Mesendoderm (in vitro differentiated cells): ENCODE measurements at places on chromosomes 3 and 15.

DNA sequence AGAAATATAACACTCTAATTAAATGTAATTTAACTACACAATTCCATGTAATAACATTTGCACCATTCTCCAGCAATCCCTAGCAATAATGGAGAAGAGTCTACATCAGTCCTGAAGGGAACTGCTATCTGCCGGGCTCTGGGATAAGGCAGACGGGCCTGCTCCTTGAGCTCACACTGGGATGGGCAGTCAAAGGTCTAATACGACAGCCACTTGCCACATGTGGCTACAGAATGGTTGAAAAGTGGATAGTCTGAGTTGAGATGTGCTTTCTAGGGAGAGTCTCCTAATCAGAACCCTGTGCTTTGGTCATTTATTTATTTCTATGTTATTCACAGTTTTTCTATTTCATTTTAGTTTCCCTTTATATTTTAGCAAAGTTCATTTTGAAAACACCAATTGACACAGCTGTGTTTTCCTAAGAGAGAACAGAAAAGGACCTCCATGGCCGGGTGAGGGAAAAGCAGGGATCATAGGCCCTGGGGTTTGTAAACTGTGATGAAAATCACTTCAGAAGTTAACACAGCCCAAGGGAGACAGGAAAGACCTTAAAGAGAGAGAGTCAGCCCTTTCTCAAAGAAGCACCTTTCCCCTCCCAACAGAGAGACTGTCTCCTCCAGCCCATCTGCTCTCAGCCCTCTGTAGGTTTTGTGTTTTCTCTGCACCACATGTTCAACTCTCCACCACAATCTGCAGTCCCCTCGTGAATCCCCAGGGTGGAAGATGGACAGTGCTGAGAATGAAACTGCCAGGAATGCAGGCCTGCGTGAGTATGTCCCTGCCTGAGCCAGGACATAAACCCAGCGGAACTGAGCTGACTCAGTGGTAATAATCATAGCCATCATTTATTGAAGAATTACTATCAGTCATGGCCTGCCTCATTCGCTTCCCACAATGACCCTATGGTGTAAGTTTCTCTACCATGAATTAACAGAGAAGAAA is 11.6 kb downstream of the FSIP1 start:
- peak; percentile 11 for DNase-seq

DNA sequence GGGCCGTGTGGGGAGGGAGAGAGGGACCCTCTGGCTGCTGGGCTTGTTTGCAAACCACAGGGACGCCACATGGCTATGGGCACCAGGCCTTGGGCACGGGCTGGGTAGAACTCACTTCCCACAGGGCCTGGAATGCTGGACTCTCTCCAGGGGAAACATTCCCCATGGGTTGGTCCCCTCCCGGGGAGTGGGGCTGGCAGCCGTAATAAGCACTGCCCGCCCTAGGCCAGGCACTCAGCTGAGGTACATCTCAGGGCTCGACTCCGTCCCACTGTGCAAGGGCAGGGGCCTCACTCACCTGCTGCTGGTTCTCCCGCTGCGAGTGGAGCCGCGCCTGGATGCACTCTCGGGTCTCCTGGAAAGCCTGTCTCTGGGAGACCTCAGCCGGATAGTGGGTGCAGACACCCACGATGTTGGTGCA is 96.7 kb downstream of the ADCY5 start:
- no peak for DNase-seq

DNA sequence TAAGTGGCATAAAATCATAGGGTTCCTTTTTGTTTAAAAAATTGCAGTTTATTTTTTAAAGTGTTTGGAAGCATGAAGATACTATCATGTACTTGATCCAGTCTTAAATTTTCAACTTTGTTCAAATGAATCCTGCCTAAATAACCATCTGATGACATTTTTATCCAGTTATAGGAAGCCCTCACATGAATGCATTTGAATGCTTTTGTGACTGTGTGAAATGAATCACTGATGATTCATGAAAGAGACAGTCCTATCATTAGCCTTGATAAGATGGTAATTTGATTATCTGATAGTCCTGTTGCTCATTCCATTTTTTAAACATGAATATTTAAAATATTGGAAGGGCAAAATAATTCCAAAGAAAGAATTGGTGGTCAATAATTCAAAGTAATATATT is 401.9 kb upstream of the ROBO2 start:
- no peak for DNase-seq

GRCh38 chr15:67840749-67841512 is 1.1 kb upstream of the RNU6-1 start:
- DNase-seq: peak; percentile 73

DNA sequence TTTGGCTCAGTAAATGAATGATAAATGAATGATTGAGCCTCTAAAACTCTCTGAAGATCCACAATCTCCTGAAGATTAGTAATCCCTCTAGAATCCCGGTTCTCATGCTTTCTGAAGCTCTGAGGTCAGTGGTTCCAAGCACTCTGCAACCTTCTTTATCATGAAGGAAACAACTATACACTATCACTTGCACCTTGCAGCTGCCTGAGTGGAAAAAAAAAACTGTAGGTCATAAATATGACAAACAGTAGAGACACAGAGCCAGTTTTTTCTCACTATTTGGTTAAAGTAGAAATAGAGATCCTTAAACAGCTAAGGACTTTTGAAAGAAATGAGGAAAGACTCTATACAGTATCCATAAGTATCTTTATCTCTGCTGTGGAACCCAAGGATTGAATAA is 122.0 kb upstream of the CRBN start:
- DNase-seq: no peak

- DNase-seq: peak; percentile 88
Observed at GRCh38 chr15:87500240-87500639, 756.3 kb downstream of the NTRK3 start.

- DNase-seq: peak; percentile 6
Observed at GRCh38 chr15:27175472-27176153, 204.6 kb downstream of the GABRG3 start.

DNA sequence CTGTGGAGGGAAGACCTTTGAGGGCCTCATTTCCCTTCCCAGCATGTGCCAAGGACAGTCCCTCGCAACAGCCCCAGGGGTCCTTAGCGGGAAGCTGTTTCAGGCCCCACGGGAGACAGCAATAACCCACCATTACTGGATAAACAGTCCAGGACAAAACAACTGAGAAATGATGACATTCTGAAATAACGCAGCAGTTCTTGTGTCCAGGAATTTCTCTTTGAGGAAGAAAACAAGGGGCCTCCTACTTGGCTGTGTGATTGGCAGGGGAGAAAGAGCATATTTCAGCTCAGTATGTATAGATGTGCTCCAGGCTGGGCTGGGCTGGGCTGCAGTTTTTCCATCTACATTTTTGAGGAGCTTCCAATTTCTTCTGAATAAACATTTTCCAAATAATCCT is 82.2 kb upstream of the THBS1 start:
- no peak for DNase-seq
